ENCODE measurements at places on chromosomes 12 and 14.

GRCh38 chr14:104892531-104893434, 27.7 kb downstream of the CEP170B start:
- no peak for DNase-seq

DNA sequence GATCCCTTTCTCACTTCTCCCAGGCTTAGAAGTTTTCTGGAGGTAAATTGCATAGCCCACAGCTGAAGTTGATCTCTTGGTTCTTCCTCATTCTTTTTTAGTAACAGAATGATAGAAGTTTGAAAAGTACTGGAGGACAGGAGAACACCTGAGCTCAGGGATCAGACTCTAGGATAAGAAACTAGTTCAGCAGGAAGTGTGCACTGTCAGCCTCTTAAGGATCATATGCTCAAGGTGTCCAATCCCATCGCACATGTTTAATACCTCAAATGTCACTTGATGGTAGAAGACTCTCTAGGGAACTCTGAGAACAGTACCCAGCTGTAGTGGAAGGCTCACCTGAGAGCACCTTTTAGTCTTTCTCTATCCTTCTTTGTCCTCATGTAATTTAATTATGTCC, 14.7 kb upstream of the LIMA1 start:
- no peak for DNase-seq

- no peak for DNase-seq
Measured at GRCh38 chr12:94267921-94268471, 119.6 kb downstream of the PLXNC1 start.

DNA sequence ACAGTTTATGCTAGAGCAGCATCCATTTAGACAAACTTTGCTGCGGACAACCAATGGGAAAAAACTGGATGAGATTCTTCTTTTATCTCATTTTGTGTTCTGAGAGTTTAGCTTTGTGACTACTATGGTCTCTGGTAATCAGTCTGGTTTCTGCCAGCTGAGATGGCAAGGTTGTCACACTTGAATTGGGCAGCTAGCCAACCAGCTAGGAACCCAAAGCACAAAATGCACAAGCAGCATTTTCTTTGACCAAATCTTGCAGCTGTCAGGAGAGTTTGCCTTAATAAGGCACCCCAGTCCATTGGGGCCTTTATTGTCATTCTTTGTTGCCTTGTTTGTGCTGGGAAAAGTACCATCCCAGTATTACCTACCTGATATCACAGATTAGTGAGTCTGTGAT, 34.0 kb upstream of the ETV6 start:
- DNase-seq: no peak

DNA sequence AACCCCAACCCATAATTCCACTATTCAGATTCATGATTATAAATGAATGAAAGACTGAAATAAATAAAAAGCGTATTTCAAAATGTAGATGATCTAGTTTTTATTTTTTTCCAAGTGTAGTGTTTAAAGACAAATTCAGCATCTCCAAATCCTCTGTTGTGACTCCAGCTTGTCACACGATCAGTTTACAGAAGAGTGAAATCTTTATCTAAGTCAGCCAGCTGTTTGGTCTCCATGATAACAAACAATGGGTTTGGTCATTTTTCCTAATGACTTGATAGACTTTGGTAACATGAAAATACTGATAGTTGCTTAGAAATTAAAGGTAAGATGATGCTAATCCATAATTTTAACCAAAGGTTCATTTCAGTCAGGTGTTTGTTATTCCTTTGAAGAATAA, 114.5 kb upstream of the RASSF8 start:
- DNase-seq: no peak

DNA sequence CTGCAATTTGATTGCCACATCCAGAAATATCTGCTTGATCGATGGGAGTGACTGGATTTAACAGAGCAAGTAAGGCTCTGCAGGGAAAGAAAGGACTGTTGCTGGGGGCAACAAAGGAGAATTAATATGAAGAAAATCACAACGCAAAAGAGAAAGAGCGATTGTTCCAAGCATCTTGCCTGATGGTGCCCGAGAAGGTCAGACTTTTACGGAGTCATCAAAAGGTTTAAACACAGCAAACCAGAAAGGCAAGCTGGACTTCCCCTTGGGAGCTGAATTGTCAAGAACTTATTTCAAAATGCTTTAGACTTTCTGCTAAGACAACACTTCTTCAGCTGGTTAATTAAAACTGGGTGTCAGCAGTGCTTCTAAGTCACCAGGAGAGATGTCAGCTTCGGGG, 791.5 kb downstream of the MED13L start:
- no peak for DNase-seq

- DNase-seq: no peak
Measured at GRCh38 chr12:62258941-62259630, 1.1 kb upstream of the USP15 start.

GRCh38 chr12:107590814-107591375, 94.7 kb upstream of the PWP1 start:
- no peak for DNase-seq

GRCh38 chr12:80381121-80381520, 62.9 kb upstream of the PTPRQ start:
- DNase-seq: no peak

- DNase-seq: peak; percentile 90
Measured at GRCh38 chr12:124916374-124917134, 2.1 kb upstream of the UBC start.

DNA sequence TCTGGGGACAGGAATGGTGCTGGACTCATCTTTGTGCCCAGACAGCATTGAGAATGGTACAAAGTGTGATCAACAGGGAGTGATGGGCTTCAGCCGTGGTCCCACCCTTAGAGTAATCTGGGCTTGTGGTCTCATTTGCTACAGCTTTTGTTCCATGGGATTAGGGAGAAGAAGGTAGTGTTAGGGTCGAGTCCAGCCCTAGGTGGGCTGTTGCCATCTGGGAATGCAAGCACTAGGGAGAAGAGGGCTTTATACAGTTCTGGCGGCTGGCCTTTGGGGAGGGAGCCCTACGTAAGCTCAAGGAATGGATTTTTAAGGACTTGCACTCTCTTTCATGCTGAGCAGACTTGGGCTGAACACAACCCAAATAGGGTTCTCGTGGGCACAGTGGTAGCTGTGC, 4.9 kb downstream of the PLEKHG3 start:
- no peak for DNase-seq

- DNase-seq: no peak
Measured at GRCh38 chr14:43407706-43408105, 1099.4 kb downstream of the FSCB start.

- DNase-seq: no peak
Measured at GRCh38 chr12:9975614-9976013, 4.4 kb downstream of the CLEC12A start.

GRCh38 chr14:45194964-45195363, 58.0 kb downstream of the MIS18BP1 start:
- no peak for DNase-seq

DNA sequence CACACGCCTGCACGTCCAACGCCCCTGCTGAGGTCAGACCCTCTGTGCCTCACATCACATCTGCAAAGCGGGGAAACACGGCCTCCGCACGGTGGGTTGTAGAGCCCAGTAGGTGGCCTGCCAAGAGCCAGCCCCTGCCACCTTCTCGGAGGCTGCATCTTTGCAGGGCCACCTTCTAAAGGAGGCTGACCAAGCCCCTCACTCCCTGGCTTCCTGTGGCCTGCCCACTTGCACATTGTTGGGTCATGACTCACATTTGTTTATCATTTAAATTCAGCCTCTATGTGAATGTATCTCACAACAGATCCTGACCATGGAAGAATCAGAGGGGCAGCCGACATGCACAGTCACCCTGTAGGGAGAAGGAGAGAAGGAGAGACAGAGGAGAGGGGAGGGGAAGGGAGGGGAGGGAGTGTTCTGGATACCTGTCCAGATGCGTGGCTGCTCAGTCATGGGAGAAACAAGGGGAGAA, 319.5 kb upstream of the DIO3 start:
- DNase-seq: no peak

GRCh38 chr14:61638595-61639387, 56.5 kb upstream of the HIF1A start:
- no peak for DNase-seq

DNA sequence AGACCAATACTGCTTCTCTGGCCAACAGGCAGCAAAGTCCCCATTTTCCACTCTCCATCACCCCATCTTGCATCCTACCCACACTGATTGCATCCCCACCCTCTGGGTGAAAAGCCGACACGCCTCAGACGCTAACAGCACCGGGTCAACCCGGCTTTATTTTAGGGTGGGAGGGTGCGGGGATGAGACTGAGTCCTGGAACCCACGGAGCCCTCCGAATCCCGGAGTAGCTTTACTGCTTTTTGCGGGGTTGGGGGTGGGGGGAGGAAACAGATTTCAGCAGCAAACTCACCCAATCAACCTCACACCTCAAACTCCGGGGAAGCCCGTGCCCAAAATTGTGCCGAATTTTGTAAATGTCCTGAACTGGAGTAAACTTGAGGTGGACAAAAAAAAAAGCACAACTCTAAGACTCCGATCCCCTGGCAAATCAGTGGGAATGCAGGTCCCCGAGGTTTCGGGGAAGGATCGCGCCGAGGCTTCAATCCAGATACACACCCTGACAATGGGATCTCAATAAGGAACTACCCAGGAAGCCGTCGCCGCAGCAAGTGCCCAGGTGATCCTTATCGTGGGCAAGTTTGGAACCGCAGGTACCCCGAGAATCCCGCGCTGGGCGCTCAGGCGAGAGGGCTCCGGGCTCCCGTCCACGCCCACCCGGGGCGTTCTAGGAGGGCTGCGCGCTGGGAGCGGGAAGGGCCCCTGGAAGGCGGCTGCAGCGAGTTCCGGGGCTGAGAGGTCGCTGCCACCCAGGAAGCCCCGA, 1.1 kb downstream of the GCH1 start:
- DNase-seq: no peak

DNA sequence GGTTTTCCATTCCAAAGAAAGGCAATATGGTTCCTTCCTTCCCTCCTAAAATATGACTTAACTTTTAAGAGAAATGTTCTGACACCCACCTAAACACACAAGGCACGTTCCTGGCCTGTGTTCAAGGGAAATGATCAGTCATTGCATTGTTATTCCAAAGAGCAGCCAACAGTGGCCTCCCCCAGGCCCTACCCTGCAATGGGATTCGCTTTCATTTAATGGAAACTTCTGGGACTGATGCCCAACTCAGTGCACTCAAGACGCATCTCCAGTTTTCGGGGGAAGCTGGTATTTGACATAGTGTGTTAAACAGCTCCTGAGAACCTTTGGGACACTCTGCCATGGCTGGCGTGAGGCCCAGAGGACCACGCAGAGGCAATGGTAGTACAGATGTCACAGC, 65.9 kb downstream of the DDX51 start:
- no peak for DNase-seq

GRCh38 chr12:79371226-79371625, 319.5 kb downstream of the PAWR start:
- no peak for DNase-seq

GRCh38 chr12:68746572-68747180, 700 bp downstream of the SLC35E3 start:
- no peak for DNase-seq

Measured in HCT116 (cell line).